ENCODE measurements at places on chromosomes 6 and 20. TPM values are rescaled to one million over a fixed set of nuclear protein-coding genes. Genes with fewer than 3 reads are reported as not detected.

- DNase-seq: peak; percentile 76
- peak overlapping the region; percentile 95 for H3K27ac ChIP-seq
- H3K27me3 ChIP-seq: no peaks in the 10 kb centered on the region
These were observed 63.6 kb downstream of the GTF2H5 start for GRCh38 chr6:158231551-158232315.

- no peaks in the 10 kb centered on the region for H3K36me3 ChIP-seq
- no peak overlapping the region for H3K27ac ChIP-seq
- H3K4me1 ChIP-seq: no peaks in the 10 kb centered on the region
- no peak for DNase-seq
These were observed 15.5 kb upstream of the TPBG start for GRCh38 chr6:82348130-82348529.

- peak overlapping the region; percentile 86 for H3K4me3 ChIP-seq
- no peaks in the 10 kb centered on the region for H3K36me3 ChIP-seq
- peak overlapping the region; percentile 85 for H3K27ac ChIP-seq
- peaks cover 67% of the 10 kb centered on the region for H3K4me1 ChIP-seq
- no peak for DNase-seq
These were observed 37.2 kb downstream of the SCML4 start for GRCh38 chr6:107786709-107787588.

GRCh38 chr6:136921936-136922684 is at the start of gene SLC35D3:
Gene SLC35D3, plus strand, starts transcription at chr6:136922301. Its CDS starts 128 bp downstream, at chr6:136922429.
- H3K27ac ChIP-seq: no peak within 1 kb of the TSS
- no peak for DNase-seq
- no peaks in the 10 kb centered on the region for H3K36me3 ChIP-seq
- peak within 1 kb of the TSS; percentile 84 for H3K4me3 ChIP-seq
- peaks cover 43% of the 10 kb centered on the region for H3K27me3 ChIP-seq

SLC17A2 gene
- polyA plus RNA-seq: not detected

DDX43 gene
- not detected for polyA plus RNA-seq

NOX3 gene
- not detected for polyA plus RNA-seq

GCLC gene
- polyA plus RNA-seq: 2.0 TPM
